Large intestine (tissue), 12 donors: ENCODE measurements at places on chromosomes 2 and 18.
A peak's percentile ranks its signal among the peaks of the same experiment; 100 is the strongest.

DNA sequence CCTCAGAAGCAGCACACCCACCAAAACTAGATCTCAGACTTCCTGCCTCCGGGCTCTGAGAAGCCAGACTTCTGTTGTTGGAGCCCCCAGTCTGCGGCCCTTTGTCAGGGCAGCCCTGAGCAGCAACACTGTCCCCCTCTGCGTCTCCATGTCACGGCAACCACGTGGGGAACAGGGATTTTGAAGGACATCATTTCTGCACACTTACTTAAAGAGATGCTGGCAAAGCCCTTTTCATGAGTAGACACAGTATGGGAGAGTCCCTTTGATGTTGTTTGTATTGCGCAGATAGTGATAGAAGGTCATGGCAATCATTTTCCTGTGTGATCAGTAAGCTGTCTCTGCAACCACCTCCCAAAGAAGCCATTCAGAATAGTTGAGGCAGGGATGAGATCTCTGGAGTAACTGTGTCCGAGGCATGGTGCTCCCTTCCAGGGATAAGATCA lies 69.1 kb upstream of the ID2 start:
- peak; percentile 52 for DNase-seq

DNA sequence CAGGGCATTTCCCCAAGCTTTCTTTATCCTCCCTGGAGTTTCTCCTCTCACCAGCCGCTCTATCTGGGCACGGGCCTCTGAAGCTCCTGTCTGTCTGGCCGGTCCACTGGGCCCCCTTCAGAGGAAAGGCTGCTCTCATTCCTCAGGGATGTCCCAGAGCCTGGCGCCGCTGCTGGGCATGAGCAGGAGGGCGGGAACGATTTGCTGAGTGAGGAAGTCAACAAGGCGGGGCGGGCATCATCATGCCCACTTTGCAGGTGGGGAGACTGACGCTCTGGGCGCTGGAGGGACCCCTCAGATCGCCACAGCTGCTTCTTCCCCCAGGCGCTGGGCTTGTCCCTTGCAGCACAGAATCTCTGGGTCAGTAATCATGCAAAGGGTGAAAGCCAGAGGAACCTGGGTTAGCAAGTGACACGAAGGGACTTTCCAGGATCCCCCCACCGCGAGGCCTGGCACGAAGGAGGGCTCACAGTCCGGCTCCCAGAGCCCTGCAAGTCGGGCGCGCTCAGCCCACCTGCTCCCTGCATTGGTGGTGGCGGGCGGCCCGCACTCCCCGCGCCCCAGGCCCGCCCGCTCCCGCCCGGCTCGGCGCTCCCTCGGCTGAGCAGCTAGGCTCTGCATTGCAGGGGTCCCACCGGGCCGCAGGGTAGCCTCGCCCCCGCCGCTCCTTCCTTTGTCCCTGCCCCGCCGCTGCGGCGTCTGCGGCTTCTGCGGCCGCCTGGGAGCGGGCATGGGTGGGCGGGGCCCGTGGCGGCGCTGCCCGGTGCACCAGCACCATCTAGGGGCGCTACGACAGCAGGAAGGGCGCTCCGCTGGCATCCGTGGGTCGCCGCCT lies 157.8 kb downstream of the CYRIA start:
- DNase-seq, result peak; percentile 29

- peak; percentile 68 for DNase-seq
These were observed 31.5 kb downstream of the BABAM2 start for GRCh38 chr2:27921880-27922547.

DNA sequence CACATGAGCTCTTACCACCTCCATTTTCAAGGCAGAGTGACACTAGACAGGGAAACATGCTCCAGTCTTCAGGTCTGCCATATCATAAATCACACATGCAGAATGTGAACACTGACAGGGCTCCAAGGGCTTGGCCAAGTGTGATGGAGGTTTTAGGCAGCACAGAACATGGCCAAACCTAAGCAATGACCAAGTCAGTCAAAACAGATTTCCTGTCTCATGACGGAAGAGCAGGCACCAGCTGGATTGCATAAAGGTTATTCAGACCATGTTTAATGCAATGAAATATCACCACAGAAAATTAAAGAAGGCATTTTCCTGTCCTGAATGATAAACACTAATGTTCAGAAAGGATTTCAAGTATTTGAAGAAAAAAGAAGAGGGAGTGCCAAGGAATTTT lies 72.5 kb downstream of the SUMO1 start:
- DNase-seq, result no peak

DNA sequence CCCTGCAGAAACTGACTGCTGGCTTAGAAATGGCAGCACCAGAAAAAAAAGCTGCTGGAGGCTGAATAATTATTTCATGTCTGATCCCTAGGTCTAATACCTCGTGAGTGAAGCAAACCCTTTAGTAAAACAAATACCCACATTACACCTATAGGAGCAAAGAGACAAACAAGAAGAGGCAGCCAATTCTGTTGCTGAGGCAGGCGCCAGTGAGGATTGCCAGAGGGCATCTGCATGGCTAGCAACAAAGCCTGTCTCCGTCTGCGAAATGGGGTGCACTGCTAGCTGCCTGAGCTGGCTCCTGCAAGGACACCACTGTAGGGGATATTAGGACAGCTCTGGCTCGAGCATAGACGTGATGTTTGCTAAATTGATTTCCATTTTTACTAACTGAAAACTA lies 509.7 kb downstream of the TDRD15 start:
- DNase-seq, result no peak

DNA sequence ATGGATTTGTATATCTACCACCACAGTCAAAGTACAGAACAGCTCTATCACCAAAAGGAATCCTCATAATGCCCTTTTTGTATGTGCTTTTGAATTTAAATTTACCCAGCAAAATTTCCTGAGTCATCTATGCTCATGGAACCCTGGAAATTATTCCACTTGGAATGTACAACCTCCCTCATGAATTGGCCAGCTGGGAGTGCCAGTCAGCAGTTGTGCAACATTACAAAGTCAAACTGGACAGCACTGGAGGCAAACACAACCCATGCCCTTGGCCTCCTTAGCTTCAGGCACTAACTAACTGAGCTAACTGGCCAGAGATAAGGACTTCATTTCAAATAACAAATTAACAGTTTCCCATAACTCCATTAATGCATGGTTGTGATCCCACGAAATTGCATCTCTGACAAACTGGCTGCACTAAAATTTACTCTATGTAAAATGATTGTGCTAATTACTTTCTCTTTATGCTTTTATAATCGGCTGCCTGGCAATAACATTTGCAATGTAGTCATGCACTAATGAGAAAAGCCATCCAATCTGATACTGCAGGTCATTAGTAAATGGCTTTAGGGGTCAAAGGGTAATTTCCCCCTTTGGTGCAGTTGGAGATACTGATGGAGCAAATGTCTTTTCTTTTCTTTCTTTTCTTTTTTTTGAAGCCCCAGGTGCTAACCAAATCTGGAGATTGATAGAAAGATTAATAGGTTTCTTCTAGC lies 270.5 kb downstream of the ACTR3 start:
- DNase-seq, result peak; percentile 57

DNA sequence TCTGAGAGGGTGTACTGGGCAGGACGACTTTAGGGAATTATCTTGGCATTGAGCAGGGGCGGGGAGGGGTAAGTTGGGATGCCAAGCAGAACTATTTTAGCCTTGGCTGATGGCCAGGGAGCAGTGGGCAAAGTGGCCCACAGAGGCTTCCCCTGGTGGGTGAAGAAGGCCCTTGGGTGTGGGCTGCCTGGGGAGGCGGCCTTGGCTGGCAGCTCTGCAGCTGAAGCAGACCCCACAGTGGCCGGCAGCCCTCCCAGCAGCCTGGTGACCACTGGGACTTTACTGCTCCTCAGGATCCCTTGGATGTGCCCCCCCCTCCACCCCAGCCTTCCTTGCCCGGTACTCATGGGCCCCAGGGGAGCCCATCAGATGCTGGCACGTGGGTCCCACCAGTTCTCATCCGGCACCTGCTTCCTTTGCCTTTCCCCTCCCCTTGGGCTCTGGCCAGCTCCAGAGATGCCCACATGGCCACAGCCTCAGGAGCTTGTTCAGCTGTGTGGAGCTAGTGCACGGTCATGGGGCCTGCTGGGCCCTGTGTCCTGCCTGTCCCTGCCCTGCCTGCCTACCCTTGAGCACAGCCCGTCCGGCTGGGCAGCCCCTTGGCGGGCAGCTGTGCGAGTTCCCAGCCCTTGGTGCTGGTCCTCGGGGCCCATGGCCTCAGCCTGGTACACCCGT lies 122.1 kb upstream of the HS6ST1 start:
- DNase-seq, result no peak

GRCh38 chr2:128233790-128234395 lies 84.8 kb downstream of the HS6ST1 start:
- no peak for DNase-seq

DNA sequence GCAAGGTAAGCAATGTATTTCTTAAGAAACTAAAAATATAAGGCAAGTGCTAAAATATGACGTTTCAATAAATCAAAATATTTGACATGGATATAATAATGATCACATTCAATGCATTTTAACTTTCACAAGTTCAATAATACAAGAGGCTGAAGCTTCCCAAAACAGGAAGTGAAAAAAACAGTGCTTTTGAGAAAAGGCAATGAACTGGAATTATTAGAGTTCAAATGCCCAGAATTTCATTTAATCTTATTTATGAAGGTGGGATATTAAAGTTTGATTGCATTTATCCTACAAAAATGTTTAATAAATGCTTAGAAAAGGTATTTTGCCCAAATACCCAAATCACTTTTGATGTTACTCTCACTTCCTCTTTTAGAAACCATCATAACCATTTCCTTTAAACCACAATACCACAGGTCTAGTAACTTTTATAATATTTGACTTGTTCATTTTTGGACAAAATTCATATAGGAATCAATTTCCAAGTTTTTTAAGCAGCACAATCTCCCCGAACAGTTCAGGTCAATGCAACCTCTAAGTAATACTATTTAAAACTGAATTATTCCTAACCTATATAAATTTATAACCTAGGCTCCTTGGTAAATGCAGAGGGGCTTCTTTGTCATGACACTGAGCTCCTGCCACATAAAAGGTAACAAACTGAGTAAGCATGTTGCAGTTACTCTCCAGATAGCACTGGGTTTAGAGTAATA lies 2.1 kb downstream of the NCKAP1 start:
- DNase-seq, result peak; percentile 5

DNA sequence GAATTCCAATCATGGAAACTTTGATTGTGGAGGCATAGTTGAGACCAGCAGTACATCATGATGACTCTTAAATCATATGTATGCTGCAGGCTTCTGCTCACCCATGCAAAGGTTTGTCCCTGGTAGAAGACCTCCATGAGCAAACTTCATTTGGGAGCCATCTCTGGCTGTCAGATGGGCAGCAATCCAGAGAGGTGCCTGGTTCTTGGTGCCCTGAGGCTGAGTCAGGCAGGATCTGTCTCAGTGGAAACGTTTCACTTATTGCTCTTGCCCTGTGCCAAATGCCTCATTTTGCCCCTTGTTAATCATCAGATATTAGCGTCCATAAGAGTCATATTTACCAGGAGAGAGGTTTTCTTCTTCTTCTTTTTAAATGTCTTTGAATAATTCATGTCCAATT lies 151.5 kb upstream of the CELF4 start:
- DNase-seq, result no peak
